WTC11 (cell line): ENCODE measurements at places on chromosomes 7 and 10.

DNA sequence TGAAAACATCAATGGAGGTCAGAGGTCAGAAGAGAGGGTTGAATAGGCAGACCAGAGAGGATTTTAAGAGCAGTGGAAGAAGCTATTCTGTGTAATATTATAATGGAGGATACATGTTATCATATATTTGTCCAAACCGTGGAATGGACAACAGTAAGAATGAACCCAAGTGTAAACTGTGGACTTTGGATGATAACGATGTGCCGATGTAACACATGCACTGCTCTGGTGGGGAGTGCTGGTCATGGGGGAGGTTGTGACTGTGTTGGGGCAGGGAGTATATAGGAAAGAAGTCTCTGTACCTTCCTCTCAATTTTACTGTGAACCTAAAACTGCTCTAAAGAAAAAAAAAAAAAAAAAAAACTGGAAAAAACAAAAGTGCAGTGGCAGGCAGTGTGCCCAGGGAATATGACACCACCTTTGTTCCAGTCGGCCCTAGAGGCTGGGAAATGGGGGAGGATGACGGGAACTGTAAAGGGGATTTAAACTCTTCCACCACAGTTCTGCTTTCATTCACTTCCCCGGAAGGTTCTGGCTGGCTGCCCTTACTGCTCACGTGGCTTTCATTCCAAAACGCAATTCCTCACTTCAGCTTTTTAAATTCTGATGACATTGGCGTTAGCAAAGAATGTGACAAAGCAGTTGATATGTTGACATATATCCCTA, 113.7 kb upstream of the ANKRD1 start:
- no peaks in the 10 kb centered on the region for H3K36me3 ChIP-seq
- peaks cover 23% of the 10 kb centered on the region for H3K4me1 ChIP-seq
- H3K27me3 ChIP-seq: peaks cover 8% of the 10 kb centered on the region
- DNase-seq: no peak
- no peak overlapping the region for H3K27ac ChIP-seq

DNA sequence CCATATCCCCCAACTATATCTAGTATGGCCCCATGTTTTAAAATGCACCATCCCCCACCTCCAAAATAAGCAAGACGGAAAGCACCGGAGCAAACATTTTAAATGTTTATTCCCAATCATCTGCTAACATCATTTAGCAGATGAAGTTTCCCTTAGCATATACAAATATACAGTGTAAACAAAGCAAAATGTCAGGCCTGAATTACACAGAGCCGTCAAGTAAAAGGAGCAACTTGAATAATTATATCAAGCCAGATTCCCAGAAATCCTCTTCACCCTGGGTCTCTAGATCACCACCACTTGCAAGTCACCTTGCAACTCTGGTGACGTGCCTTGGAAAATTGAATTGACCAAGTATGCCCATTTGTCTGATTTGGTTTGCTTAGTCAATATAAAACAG, 91.6 kb upstream of the COL1A2 start:
- H3K36me3 ChIP-seq: peaks cover 4% of the 10 kb centered on the region; the same call in 1 of the 2 replicates
- peaks cover 47% of the 10 kb centered on the region for H3K4me1 ChIP-seq
- no peak for DNase-seq
- H3K4me3 ChIP-seq: no peak overlapping the region
- no peak overlapping the region for H3K27ac ChIP-seq

- no peak overlapping the region for H3K27ac ChIP-seq
- peaks cover 26% of the 10 kb centered on the region for H3K27me3 ChIP-seq
- H3K4me1 ChIP-seq: peaks cover 18% of the 10 kb centered on the region
- no peaks in the 10 kb centered on the region for H3K36me3 ChIP-seq
Measured at GRCh38 chr7:28748933-28749584, 209.1 kb downstream of the TRIL start.

- H3K27ac ChIP-seq: no peak overlapping the region
- H3K4me1 ChIP-seq: peaks cover 29% of the 10 kb centered on the region
- no peaks in the 10 kb centered on the region; the same call in 1 of the 2 replicates for H3K27me3 ChIP-seq
- DNase-seq: no peak
- no peaks in the 10 kb centered on the region for H3K36me3 ChIP-seq
Measured at GRCh38 chr10:110426294-110427181, 71.2 kb upstream of the DUSP5 start.

- no peaks in the 10 kb centered on the region for H3K27me3 ChIP-seq
- H3K4me1 ChIP-seq: no peaks in the 10 kb centered on the region
- DNase-seq: peak; percentile 58
Measured at GRCh38 chr10:120221873-120222485, 235.0 kb upstream of the PLPP4 start.

DNA sequence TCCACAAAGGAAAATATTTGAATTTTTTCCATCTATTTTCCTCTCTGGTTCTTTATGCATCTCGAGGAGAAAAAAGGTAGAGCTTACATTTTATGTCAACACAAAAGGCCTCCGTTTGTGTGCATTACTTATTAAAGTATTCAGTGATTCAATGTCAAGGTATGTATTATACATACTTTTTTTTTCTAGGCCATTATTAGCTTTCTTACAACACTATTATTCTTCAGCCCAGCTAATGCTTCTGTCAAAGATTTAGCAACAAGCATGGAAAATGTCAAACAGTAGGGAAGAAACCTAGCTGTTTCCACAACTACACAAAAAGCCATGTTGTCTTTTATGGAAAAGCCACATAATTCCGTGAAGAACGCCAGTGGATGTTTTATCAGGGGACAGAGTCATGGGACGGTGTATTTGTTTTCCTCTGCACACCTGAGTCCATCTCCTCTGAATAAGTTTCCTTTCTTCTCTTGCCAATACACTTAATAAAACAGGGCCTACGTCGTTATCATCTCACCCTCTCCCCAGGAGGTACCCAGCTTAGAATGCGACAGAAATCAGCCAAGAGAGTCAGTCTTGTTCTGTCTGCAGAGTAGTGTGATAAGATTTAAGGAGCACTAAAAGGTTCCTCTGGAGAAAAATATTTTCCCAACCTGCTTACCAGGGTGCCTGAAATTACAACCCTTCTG, 209.7 kb upstream of the AUTS2 start:
- H3K27me3 ChIP-seq: peaks cover 24% of the 10 kb centered on the region
- no peak overlapping the region for H3K4me3 ChIP-seq
- H3K27ac ChIP-seq: no peak overlapping the region
- no peak for DNase-seq
- no peaks in the 10 kb centered on the region for H3K36me3 ChIP-seq

DNA sequence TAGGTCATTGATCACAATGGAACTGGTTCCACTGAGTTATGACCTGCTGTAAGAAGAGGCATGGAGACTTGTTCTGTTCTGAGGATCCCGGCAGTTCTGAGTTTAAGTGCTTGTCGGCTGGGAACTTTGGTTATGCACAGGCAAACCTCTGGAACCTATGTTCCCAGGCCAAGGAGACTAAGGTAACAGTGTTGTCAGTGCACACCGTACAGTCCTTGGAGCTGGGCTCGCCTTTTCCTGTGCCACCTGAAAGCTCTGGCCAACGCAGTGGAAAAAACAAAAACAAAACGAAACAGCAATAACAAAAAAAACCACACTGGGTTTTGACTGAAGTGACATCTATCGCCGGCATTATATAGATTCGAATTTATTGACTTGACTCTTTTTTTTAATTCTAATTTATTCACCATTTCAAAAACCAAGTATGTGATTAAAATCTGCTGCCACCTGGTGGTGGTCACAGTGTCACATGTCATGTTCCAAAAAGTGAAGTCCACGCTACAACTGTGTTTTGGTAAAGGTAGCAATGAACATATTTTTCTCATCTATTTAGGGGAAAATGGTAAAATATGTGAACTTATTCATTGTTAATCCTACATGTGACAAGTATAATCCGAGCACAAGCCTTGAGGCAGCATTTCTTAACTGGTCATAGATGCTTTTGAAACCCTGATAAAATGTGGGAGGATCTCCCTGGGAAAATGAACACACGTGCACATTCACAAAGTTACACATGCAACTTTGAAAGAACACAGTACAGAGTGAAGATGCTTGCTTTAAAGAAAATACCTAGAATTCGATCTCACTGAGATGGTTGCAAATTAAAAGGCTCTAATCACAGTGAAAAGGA, 113.8 kb upstream of the PPP2R2D start:
- peak; percentile 33 for DNase-seq
- H3K27me3 ChIP-seq: peaks cover 6% of the 10 kb centered on the region
- no peak overlapping the region for H3K4me3 ChIP-seq
- H3K4me1 ChIP-seq: peaks cover 18% of the 10 kb centered on the region
- no peak overlapping the region for H3K27ac ChIP-seq

DNA sequence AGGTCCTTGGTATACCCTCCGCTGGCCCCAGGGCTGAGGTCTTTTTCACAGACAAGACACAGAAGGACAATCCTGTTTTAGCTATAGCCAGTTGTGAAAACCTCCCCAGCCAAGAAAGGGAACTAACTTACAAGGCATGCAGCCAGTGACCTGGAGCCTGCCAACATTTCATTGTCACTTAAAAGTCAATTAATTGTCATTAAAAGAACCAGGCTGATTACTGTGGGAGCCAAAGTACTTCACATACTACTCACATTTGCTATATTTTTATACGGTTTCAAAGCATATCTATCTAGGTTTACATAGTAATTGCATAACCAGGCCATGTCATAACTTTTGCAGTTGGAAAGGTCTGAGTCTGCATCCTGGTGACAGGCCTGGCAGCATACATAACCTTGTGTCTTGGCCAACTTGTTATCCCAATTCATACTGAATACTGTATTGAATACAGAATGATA, 31.1 kb downstream of the NRBF2 start:
- H3K4me1 ChIP-seq: no peaks in the 10 kb centered on the region
- H3K36me3 ChIP-seq: peaks cover 33% of the 10 kb centered on the region
- no peak for DNase-seq
- no peak overlapping the region for H3K4me3 ChIP-seq
- peak overlapping the region; percentile 83 for H3K27ac ChIP-seq

DNA sequence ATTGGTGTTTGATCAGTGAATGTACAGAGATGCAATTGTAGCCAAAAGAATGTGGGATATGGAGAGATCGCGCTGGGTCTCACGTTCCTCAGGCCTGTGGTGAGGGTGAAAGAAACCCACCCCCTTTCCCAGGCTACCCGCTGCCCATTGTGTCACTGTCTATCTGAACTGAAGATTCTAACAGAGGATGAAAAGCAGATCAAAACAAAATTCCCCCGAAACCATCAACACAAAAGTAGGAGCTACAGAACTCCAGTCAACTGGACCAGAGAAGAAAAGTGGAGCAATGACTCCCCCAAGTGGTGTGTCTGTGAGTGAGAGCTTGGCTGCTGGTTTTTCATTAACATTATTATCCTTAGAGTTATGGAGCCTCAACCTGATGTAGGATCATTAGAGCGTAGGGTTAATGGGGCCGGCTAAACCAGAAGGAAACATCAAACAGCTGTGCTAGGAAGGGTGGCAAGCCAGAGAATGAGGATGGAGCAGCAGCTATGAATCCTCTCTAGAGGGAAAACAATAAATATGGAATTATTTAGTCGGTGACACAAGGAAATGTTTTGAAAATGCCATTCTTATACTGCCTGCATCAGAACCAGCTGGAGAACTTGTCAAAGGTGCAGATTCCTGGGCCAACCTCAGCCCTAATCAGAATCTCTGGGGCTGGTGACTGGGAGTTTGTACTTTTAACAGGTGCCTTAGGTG, 38.3 kb downstream of the AKR1B1 start:
- DNase-seq: peak; percentile 58
- no peaks in the 10 kb centered on the region for H3K27me3 ChIP-seq
- H3K36me3 ChIP-seq: no peaks in the 10 kb centered on the region
- H3K4me3 ChIP-seq: no peak overlapping the region
- no peak overlapping the region for H3K27ac ChIP-seq
- peaks cover 10% of the 10 kb centered on the region for H3K4me1 ChIP-seq
